Activated CD4-positive, alpha-beta T cell treated with anti-CD3 and anti-CD28 coated beads, Interleukin-10, Interleukin-2, amounts not matched to agents 100 ng/mL and 50 ng/mL, durations not matched to agents 16 hours and 8 hours (primary cell): ENCODE measurements at places on chromosomes 3 and 15.

- DNase-seq: peak; percentile 78
These were observed 7.7 kb downstream of the CCR5 start for GRCh38 chr3:46378426-46378942.

DNA sequence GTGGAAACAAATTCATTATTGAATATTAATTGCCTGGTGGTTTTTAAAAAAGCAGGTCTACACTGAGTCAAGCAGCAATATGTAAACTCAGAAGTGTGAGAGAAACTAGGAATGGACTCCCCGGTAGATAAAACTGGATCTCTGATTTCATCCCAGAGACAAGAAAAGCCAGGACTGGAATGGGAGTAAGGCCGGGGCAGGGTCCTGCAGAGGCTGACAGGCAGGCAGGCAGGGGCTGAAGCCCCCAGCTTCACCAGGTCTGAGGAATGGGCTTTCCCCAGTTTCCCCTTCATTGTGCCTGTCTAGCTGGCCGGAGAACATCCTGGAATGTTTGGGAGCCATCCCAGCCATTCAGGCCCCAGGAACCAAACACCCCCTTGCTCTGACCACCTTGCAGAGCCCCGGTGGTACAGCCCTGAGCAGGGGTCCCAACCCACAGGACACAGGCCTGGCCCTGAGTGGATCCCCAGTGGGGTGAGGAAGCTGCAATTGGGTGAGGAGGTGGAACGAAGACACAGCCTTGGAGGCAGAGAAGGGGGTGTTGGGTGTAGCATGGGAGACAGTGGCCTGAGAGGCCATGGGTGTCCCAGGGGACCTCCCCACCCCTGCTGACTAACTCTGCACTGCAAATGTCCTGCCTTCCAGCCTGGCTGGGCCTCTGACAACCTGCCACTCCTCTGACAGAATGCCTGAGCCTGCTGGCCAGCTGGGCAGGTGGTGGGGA is 31.7 kb upstream of the XYLB start:
- DNase-seq: no peak

DNA sequence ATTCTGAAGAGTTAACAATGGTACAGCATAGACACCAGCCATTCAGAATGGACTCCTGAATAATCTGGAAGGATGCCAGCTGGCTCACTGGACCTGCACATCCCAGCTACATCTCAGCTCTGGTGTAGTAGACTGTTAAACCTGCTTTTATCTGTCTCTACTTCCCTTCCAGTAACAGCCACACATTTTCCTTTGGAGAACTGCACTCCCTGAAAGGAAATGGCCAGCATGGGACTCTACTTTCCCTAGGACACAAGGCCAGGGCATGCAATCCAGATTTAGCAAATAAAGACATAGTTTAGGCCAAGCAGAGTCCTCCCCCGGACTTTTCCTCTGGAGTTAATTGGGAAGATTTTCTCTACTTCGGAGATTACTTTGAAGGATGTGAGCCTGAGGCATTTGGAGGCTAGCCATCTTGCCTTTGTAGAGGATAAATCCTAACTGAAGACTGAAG is 82.7 kb upstream of the TCF12 start:
- no peak for DNase-seq

GRCh38 chr15:84782346-84782745 is 34.0 kb downstream of the ZNF592 start:
- no peak for DNase-seq

GRCh38 chr3:43155464-43156121 is 49.7 kb upstream of the POMGNT2 start:
- no peak for DNase-seq

DNA sequence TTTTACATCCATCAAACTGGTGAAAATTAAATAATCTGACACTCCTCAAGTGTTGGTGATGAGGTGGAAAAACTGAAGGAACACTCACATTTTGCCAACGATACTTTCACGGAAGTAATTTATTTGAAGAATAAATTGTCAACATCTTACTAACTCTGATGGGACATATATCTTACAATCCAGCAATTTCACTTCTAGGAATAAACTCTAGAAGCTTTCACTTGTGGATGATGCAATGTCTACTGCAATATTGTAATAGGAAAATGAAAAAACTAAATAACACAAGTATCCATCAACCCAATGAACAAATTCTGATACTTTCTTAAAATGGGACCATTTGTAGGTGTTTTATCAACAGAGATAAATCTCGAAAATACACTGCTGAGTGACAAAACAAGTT is 16.2 kb upstream of the LIPC start:
- DNase-seq: no peak

DNA sequence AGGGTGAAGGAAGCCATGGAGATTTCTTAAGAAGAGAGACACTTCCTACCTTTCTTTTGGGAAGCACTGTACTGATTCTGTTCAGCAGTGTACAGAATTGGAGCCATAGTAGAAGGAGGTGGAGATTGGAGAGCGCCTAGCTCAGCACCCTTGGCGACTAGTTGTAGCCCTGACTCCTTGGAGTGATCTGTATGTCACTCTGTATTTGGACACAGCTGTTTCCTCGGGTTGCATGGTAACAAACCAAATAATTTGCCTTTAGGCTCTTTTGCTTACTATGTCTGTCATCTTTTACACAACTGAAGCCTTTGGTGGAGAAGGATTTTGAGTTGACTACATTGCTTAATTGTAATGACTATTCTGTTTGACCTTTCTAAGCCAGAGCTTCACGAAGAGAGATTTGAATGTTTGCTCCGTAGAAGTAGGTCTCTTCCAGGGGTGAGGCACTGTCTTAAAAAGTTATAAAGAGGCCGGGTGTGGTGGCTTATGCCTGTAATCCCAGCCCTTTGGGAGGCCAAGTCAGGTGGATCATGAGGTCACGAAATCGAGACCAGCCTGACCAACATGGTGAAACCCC is 77.1 kb downstream of the AKAP13 start:
- no peak for DNase-seq

GRCh38 chr3:141337523-141337854 is 30.8 kb upstream of the ZBTB38 start:
- DNase-seq: no peak

- no peak for DNase-seq
These were observed 17.3 kb upstream of the IL12A start for GRCh38 chr3:159971311-159971710.

GRCh38 chr15:44319385-44319784 is 30.9 kb downstream of the GOLM2 start:
- DNase-seq: peak; percentile 24

GRCh38 chr15:74541494-74542165 is 610 bp downstream of the ARID3B start:
- peak; percentile 95 for DNase-seq

GRCh38 chr3:62667714-62668113 is 207.5 kb downstream of the CADPS start:
- no peak for DNase-seq

- no peak for DNase-seq
These were observed 47.9 kb upstream of the CADPS start for GRCh38 chr3:62923066-62923465.

- DNase-seq: no peak
These were observed 528.8 kb downstream of the UNC13C start for GRCh38 chr15:54506977-54507524.

DNA sequence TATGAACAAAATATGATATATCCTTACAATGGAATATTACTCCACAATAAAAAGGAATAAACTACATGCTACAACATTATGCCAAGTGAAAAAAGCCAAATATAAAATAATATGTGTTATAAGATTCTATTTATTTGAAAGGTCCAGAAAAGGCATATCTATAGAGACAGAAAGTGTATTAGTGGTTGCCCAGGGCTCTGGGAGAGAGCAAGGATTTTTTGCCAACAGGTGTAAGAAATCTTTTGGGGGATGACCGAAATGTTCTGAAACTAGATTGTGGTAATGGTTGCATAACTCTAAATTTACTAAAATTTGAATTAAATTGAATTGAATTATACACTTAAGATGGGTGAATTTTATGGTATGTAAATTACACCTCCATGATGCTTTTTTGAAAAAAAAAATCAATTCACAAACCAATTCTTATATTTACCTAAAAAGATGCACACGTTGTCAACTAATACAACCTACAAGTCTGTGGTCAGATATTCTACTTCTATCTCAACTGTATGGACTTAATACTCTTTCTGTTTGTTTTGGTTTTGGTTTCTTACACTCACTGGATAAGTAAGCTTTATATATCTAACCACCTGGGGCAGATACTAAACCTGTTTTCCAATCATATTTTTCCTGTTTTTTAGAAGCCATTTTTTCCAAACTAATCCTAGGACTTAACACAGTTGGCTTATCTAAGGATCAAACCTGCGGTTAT is 75.8 kb downstream of the FBN1 start:
- DNase-seq: no peak

DNA sequence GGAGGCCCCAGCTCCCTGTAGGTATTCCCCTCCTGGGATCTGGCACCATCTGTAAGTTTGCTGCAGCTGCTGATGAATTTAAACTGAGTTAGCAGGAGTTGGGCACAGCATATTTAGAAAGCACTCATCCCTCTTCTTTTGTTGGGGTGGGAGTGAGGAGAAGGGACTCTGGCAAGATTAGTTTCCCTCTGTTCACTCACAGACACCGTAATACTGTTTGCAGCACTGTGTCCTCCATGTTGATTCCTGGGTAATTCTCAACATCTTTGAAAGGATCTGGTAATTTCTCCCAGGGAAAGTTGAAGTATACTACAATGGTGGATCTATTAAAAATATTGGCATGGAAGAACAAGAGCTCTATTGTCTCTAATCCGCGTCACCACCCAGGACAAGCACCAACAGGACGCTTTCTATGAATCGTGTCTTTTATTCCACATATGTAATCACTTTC is 173.3 kb downstream of the RBMS3 start:
- DNase-seq: no peak

GRCh38 chr15:25862472-25863110 is 536 bp downstream of the ATP10A start:
- DNase-seq: peak; percentile 55

- DNase-seq: no peak
These were observed 3.9 kb downstream of the ABHD6 start for GRCh38 chr3:58241306-58242044.

DNA sequence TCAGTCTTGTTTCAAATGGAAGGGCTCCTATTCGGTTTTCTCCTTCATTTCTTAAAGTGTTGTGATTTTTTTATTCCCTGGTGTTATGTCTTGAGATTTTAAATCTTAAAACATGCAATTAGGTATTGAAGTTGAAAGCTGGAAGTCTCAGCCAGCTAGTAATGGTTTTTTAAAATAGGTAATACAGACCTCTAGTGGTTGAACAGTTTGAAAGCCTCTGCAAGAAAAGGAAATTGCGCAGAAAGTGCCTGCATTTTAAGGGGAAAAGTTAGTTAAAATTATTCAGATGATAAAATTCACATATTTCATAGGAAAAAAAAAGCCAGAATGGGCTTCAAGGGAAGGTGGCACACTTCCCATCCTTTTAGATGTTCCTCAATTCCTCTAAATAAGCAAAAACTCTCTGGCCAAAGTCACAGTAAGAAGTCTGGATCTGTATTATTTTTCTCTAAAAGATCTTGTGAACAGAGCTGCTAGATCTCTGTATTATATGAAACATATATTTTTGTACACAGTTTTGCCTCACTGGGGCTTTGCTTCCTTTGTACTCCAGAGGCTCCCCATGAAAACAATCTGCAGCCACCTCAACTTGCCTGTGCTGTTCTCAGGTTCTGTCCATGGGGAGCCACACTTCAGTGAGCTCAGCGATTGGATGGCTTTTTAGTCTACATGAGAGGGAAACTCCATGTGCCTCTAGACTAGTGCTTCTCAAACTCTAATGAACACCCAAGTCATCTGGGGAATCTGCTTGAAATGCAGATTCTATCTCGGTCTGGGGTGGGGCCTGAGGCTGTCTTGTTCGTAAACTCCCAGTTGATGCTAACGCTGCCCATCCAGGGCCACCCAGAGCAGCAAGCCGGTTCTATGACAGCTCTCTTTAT is 21.5 kb downstream of the AGTR1 start:
- no peak for DNase-seq

GRCh38 chr3:55226696-55227095 is 260.4 kb downstream of the WNT5A start:
- DNase-seq: no peak

DNA sequence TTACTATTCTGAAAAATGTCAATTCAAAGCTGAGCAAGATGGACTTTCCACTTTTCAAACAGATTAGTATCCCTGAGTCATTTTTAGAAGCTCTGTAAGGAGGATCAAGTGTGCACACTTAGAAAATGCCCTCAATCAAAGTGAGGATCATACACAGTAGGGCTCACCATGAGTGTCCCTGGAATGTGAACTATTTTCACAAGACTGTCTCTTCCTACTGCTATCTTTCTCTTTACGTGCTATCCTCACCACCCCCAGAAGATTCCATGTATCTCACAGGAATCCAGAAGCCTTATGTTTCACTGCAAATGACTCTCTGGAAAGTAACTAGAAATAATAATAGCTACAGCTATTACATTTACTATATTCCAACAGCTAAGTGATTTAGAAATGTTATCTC is 349.9 kb upstream of the TGFBR2 start:
- no peak for DNase-seq

GRCh38 chr15:96599268-96599667 is 268.8 kb downstream of the NR2F2 start:
- DNase-seq: no peak

DNA sequence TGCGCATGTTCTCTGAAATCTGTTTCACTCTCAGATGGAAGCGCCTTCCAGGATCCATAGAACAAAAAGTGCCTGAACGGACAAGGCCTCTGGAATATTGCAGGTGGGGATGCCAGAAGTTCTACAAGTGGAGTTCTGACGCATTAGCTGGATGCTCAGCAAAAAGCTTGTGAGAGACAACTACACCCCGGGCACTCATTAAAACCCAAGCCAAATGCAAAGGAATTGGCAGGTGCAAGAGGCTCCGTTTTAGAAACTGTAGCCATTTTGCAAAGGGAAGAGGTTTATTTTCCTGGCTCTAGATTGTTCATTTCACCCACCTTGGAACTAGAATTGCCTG is 35.2 kb upstream of the SLC24A5 start:
- DNase-seq: no peak

DNA sequence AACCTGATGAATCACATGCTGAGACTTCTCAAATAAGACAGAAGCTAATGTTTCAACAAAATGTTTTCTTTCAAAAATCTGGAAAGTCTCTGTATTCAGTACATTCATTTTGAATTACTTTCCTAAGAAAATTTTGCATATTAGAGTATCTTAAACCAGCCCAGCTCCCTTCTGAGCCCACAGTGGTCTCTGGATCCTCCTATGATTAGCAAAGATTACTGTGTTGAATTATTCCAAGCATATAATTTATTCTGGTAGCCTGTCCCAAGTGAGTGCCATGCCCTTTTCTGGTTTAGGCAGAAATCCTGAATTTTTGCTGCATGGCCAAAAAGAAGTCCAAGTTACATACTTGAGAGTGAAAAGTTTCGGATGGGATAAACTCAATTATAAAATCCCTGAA is 279.0 kb downstream of the CTNNB1 start:
- no peak for DNase-seq

DNA sequence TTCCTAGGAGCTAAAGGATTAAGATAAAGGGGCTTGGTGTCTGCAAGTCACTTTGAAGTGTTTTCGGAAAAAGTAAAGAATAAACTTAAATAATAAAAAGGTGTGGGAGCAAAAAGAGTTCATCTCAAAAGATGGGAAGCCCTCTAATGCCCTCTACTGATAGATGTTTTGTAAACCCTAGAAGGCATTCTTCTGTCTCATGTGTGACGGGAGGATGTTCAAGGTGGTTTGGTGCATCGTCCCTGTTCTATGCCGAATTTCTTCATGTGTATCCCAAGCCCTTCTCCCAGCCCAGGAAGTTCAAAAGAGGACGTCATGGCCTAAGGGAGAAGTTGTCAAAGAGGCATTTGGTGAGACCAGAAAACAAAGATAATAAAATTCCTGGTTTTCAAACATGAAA is 37.2 kb downstream of the CCK start:
- no peak for DNase-seq
